Activated T-cell treated with anti-CD3 and anti-CD28 coated beads, Interleukin-2, amount 50 U/mL, for 72 hours (primary cell): ENCODE measurements at places on chromosomes 6 and 20. TPM values are rescaled to one million over a fixed set of nuclear protein-coding genes. Genes with fewer than 3 reads are reported as not detected.

- H3K27ac ChIP-seq: no peak overlapping the region
- H3K27me3 ChIP-seq: no peaks in the 10 kb centered on the region
- no peak overlapping the region for H3K4me3 ChIP-seq
- H3K36me3 ChIP-seq: no peaks in the 10 kb centered on the region
- no peaks in the 10 kb centered on the region for H3K4me1 ChIP-seq
Measured at GRCh38 chr20:12086359-12086758, 168.7 kb downstream of the BTBD3 start.

DNA sequence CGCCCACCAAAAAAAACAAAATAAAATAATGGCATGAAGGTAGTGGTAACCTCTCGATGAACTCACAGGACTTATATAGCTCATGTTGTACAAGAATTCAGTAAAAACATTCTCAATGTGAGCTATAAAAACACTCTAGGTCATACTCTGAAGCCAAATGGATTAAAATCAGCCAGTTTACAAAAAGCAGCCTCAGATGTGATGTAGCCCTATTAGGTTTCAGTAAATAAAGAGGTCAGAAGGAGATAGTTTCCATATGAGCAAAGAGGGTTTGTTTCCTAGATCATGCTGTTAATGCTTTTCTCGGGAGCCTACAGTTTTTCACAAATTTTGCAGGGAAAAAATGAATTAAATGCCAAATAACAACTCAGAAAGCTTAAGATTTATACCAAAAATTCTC is 319.5 kb upstream of the HSF2 start:
- no peaks in the 10 kb centered on the region for H3K27me3 ChIP-seq
- H3K27ac ChIP-seq: no peak overlapping the region
- DNase-seq: no peak
- no peaks in the 10 kb centered on the region for H3K36me3 ChIP-seq
- H3K4me3 ChIP-seq: no peak overlapping the region

GRCh38 chr6:52087498-52087999 is at the start of gene PKHD1:
TSS of gene PKHD1 (minus strand) at chr6:52087613. CDS start at chr6:52084933, 2,680 bp downstream.
- peaks cover 21% of the 10 kb centered on the region for H3K27me3 ChIP-seq
- H3K36me3 ChIP-seq: no peaks in the 10 kb centered on the region
- no peak for DNase-seq
- H3K27ac ChIP-seq: no peak within 1 kb of the TSS
- H3K4me1 ChIP-seq: peaks cover 10% of the 10 kb centered on the region

DNA sequence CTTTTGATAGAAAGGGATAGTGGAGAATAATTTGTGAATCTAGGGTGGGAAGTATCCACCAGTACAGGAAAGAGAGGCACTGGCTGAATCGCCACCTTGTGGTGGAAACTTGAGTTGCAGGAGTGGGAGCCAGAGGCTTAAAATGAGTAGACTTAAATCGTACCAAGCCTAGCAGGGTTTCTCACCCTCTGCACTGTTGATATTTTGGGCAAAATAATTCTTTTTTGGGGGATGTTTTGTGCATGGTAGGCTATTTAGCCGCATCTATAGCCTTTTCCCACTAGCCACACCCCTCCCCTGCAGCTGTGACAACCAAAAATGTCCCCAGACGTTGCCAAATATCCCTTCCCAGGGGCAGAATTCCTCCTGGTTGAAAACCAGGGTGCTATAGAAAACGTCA is 119.1 kb downstream of the DHX35 start:
- peak; percentile 81 for DNase-seq
- H3K27me3 ChIP-seq: peaks cover 20% of the 10 kb centered on the region
- H3K36me3 ChIP-seq: no peaks in the 10 kb centered on the region
- no peak overlapping the region for H3K4me3 ChIP-seq
- H3K27ac ChIP-seq: no peak overlapping the region
- H3K4me1 ChIP-seq: no peaks in the 10 kb centered on the region

DNA sequence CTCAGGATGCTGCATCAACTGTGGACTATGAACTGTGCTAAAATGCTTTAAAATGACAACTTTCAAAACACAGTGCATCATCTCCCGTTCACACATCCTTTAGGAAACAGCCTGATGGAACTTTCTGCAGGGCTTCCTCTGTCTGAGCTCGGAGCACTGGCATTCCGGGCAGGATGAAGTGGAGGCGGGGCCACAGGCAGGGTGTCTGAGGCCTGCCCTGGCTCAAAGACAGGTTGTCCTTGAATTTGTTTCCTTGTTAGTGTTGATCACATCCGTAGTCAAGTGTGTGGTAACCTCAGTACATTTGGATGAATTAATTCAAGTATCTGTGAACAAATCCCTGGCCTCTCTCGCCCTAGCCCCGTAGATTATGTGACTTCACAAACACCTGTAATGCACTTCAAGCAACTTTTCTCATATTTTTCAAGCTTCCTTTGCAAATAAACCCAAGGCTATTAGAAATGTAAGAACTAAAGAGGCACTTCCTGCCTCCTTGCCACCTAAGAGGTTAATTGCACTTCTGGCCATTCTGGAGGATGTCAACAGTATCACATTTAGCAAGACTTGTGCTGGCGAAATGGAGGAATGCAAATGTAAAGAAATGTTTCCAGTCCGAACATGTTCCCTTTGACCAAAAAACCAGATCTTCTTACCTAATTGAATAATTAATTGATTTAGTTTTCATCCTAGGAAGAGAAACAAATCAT is 3.1 kb downstream of the CD93 start:
- no peaks in the 10 kb centered on the region for H3K36me3 ChIP-seq
- no peak for DNase-seq
- H3K4me1 ChIP-seq: peaks cover 15% of the 10 kb centered on the region

DNA sequence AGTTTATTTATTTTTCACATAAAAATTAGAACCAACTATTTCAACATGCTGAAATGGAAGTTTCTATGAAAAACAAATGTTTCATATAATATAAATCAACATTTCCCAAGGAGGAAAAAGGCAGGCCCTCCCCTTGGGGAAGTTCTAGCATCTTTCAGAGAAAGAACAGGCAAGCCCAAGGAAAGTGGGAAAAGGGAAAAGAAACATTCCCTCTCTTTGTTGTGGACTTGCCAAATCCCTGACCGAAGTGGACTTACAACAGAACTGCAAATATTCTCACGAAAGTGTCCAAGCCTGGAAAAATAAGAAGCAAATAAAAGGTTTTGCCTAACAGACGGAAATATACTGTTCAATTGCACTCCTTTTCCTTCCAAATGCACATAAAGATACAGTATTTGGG is 214.4 kb downstream of the ATXN1 start:
- H3K36me3 ChIP-seq: peaks cover 3% of the 10 kb centered on the region
- H3K27ac ChIP-seq: no peak overlapping the region
- H3K4me3 ChIP-seq: no peak overlapping the region
- peaks cover 14% of the 10 kb centered on the region for H3K4me1 ChIP-seq
- DNase-seq: no peak

DNA sequence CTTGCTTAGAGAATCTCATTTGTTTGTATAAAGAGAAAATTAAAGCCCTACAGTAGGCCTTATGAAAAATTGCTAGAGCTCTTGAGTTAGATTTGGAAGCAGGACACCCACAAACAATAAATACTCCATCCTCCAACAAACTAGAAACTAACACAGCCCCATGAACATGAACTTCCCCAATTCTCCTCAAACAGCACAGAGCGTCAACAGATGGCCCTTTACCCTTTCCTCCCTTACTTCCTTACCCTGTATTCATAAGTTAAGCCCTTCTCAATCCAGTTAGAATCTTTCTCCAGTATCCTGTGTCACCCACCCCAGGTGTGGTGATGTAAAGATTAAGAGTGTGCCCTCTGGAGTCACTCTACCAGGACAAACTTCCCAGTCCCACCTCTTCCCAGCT is 113.7 kb downstream of the UNC5CL start:
- DNase-seq: no peak
- no peaks in the 10 kb centered on the region for H3K27me3 ChIP-seq
- H3K4me3 ChIP-seq: no peak overlapping the region
- H3K4me1 ChIP-seq: no peaks in the 10 kb centered on the region
- H3K36me3 ChIP-seq: no peaks in the 10 kb centered on the region

DNA sequence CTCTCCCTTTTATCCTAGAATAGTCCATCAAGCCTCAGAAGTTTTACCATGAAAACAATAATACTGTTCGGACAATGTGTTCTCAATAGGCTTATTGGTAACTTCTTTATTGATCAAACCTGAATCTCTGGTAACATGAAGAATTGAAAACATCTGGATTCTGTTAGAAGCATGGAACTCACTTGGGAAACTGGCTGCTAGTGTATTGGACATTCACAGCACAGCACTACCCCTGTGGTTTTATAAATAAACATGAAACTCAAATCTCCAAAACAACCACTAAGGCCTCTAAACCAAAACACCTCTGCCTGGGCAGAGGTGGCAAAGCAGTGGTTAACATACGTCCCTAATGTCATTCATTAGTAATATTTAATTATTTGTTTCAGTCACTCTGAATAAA is 157.6 kb upstream of the KCNQ5 start:
- H3K27ac ChIP-seq: no peak overlapping the region
- DNase-seq: no peak
- H3K36me3 ChIP-seq: no peaks in the 10 kb centered on the region
- no peak overlapping the region for H3K4me3 ChIP-seq
- H3K27me3 ChIP-seq: peaks cover 29% of the 10 kb centered on the region
- H3K4me1 ChIP-seq: no peaks in the 10 kb centered on the region

GRCh38 chr6:89888138-89888514 is 6.1 kb upstream of the GJA10 start:
- no peak overlapping the region for H3K27ac ChIP-seq
- peaks cover 28% of the 10 kb centered on the region for H3K27me3 ChIP-seq
- DNase-seq: no peak
- H3K4me3 ChIP-seq: no peak overlapping the region
- H3K36me3 ChIP-seq: no peaks in the 10 kb centered on the region

- no peak for DNase-seq
- H3K4me1 ChIP-seq: no peaks in the 10 kb centered on the region
- no peaks in the 10 kb centered on the region for H3K36me3 ChIP-seq
- no peak overlapping the region for H3K27ac ChIP-seq
Measured at GRCh38 chr6:82057846-82058554, 189.5 kb downstream of the IBTK start.

GRCh38 chr6:4664117-4664626 is 112.0 kb upstream of the CDYL start:
- no peaks in the 10 kb centered on the region for H3K36me3 ChIP-seq
- no peak overlapping the region for H3K4me3 ChIP-seq
- DNase-seq: no peak
- no peak overlapping the region for H3K27ac ChIP-seq

GRCh38 chr6:142500250-142500786 is 198.5 kb downstream of the ADGRG6 start:
- no peaks in the 10 kb centered on the region for H3K27me3 ChIP-seq
- no peak overlapping the region for H3K4me3 ChIP-seq
- no peaks in the 10 kb centered on the region for H3K4me1 ChIP-seq
- H3K36me3 ChIP-seq: peaks cover 9% of the 10 kb centered on the region
- DNase-seq: no peak
- H3K27ac ChIP-seq: peak overlapping the region; percentile 14

DNA sequence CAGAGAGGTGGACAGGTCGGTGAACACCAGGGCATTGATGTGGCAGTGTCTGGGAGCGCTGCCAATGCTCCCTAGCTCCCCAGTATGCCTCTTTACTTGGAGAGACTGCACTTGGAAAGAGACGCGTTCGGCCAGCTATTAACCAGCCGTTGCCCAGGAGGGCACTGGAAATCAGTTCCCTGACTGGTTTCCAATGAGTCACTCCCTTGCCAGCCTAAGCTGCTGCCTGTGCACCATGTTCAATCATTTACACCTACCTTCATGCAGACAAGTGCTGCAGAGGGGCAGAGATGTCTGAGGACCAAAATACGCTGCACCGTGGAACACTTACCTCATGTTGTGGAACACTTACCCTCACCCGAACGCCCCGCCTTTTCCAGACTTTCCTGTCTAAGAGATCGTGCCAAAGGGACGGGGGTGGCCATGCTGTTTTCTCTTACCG is 151.6 kb downstream of the SOBP start:
- H3K27me3 ChIP-seq: peaks cover 27% of the 10 kb centered on the region
- H3K27ac ChIP-seq: no peak overlapping the region
- no peak overlapping the region for H3K4me3 ChIP-seq
- H3K36me3 ChIP-seq: no peaks in the 10 kb centered on the region
- no peak for DNase-seq
- peaks cover 2% of the 10 kb centered on the region for H3K4me1 ChIP-seq

GRCh38 chr6:99110029-99110428 is 162.3 kb upstream of the FBXL4 start:
- H3K4me1 ChIP-seq: peaks cover 11% of the 10 kb centered on the region
- no peak overlapping the region for H3K27ac ChIP-seq
- DNase-seq: no peak

DNA sequence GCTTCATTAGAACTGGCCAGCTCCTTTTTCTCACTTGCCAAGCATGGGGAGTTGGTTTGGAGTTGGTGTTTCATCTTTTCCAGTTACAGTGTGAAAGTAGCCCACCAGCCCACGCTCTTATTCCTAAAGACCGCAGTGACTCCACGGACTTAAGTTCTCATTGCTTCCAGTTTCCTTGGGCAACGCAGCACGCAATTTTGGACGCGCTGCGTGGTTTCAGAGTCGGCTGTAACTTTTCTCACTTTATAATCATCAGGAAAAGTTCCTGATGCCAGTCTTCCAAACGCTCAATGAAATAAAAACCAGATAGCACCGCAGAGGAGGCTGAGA is 381 bp upstream of the PEX7 start:
- peaks cover 35% of the 10 kb centered on the region for H3K4me1 ChIP-seq
- H3K4me3 ChIP-seq: peak overlapping the region; percentile 96
- peaks cover 8% of the 10 kb centered on the region for H3K36me3 ChIP-seq
- H3K27ac ChIP-seq: peak overlapping the region; percentile 97
- peak; percentile 35 for DNase-seq

GRCh38 chr6:36914227-36914794 is 28.6 kb downstream of the C6orf89 start:
- peak overlapping the region; percentile 40 for H3K27ac ChIP-seq
- H3K27me3 ChIP-seq: no peaks in the 10 kb centered on the region
- H3K36me3 ChIP-seq: peaks cover 15% of the 10 kb centered on the region
- peaks cover 51% of the 10 kb centered on the region for H3K4me1 ChIP-seq

The CLDN20 gene
- total RNA-seq: not detected

The SLC12A5 gene
- total RNA-seq: 3.2 TPM

The PBOV1 gene
- not detected for total RNA-seq

The TREML1 gene
- not detected for total RNA-seq

The MCM9 gene
- 18.4 TPM for total RNA-seq

The CRIP3 gene
- total RNA-seq: 0.82 TPM

The NFATC2 gene
- 29.4 TPM for total RNA-seq

The PET117 gene
- 9.7 TPM for total RNA-seq

The SERPINB6 gene
- 64.9 TPM for total RNA-seq

The CCR6 gene
- total RNA-seq: 7.8 TPM

The CAP2 gene
- not detected for total RNA-seq
